Breast epithelium (tissue), 4 donors: ENCODE measurements at places on chromosomes 4 and X.

GRCh38 chr4:74158466-74159142 lies 686 bp downstream of the MTHFD2L start:
- no peak for DNase-seq

DNA sequence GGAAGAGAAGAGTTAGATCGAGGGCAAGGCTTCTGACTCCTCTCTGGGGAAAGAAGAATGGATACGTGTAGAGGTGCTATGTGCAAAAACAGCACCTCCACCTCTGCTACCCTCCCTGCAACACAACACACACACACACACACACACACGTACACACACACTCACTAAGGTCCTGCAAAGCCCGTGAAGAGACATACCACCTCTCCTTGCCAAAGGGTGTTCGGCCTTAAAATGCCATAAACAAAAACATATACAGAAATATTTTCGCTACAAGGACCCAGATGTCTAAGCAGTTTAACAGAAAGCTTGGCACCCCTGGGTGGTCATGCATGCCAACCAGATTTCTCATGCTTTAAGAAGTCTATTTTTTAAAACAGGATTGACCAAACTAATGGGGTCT lies 1.5 kb downstream of the TIFA start:
- no peak for DNase-seq

DNA sequence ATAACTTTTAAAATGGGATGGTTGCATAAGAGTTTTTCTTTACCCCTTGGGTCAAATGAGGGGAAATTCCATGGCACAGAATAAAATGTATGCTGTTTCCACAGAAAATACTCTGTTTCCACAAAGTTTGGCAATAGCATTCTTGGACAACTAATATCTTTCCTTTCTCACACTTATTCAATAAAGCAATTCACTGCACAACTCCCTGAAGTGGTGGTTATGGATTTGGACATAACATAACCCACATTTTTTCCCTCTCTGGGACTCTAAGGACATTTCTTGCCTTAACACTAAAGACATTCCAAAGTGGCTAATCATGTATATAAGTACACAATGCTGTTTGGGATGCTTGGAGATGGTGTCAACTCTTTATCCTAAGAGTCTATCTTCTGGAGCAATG lies 51.7 kb upstream of the GPM6B start:
- no peak for DNase-seq

DNA sequence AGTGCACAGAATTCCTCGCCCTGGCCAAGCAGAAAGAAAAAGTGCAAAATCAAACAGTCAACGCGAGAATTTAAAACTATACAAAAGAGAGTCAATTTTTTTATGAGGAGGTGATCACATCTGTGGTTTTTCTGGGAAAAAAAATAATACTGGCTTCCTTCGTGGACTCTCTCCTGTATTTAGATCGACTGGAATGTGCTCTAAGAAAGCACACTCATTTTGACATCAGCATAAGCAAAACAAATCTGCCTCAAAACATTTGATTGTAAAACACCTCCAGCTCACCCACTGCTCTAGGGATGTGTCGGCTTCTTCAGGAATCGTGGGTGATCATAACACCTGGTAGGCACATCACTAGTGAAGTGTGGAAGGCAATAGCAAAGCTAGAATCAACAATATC lies 417.4 kb upstream of the FAT1 start:
- no peak for DNase-seq

DNA sequence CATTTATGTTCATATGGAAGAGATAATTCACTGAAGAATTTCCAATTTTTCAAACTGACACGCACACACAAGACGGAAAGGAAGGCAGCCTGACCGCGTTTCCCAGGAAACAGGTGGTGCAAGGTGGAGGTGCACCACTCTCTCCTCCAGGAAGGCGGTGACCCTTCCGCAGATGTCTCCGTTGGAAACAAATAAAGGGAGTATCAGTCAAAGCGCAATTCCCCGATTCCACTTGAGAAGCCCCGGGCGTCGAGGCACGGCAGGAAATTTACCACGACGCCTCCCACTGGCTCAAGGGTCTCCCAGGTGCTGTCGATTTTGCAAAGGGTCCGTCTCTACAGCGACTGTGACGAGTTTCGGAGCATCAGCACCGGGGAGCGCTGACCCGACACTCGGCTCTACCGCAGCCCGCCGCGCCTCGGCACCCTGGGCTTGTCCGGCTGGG lies 770 bp upstream of the TIGD2 start:
- DNase-seq: no peak
